Body of pancreas (tissue), 4 donors: ENCODE measurements at places on chromosomes 13 and 19. TPM values are rescaled to one million over a fixed set of nuclear protein-coding genes. Genes with fewer than 3 reads are reported as not detected.

The COX6B2 gene
- total RNA-seq, result not detected

The ACTMAP gene
- total RNA-seq, result 4.2 TPM

DNA sequence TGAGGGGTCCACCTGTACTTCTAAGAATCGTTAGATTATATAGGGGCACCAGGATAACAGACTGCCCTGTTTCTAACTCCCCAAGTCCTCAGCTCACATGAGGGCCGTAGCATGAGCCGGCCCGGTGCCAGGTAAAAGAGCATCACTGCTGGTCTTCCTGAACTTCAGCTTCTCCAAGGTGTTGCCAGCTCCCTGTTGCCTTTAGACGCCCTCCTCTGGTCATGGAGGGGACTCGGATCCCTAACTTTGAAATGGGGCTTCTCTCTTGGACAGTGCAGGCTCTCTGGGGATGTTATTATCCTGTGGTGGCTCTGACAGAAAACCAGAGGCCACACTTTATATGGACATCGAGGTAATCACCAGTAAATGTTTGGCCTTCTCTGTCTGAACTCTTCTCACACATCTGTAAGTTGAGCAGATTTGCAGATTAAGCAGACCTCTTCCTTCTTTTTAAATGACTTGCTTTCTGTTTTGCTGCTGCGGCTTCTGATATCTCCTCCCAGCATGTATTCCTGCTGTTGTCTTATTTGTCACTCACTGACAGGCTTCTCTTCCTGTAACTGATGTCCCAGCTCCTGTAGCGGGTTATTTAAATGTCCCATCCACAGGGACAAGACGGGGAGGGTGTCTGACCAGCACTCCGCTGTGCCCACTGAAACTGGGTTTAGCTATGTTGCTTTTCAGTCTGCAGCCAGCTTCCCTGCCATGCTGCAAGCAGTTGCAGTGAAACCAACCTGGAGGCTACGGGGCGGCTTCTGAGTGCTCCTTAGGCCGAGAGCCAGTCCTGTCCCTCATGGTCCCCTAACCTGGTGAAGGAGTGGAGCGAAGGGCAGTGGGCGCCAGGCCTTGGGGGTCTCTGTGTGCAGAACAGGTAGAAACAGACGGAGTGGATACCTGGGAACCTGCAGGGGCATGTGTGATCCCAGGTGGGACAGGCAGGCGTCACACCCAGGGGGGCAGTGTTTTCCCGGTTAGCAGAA lies 39.2 kb downstream of the TSSK6 start:
- no peak overlapping the region for H3K27ac ChIP-seq
- H3K4me3 ChIP-seq, result no peak overlapping the region
- H3K4me1 ChIP-seq, result peaks cover 11% of the 10 kb centered on the region
- H3K36me3 ChIP-seq, result no peaks in the 10 kb centered on the region
- no peaks in the 10 kb centered on the region for H3K27me3 ChIP-seq
- no peak for DNase-seq

GRCh38 chr19:10286803-10287737 lies at the start of gene ICAM4:
ICAM4 (plus strand) TSS chr19:10286955; CDS start chr19:10287013, 58 bp downstream.
- H3K4me1 ChIP-seq, result peaks cover 52% of the 10 kb centered on the region
- no peaks in the 10 kb centered on the region for H3K27me3 ChIP-seq
- no peak within 1 kb of the TSS for H3K27ac ChIP-seq

- H3K36me3 ChIP-seq, result no peaks in the 10 kb centered on the region
- no peak for DNase-seq
- no peaks in the 10 kb centered on the region for H3K4me1 ChIP-seq
- H3K4me3 ChIP-seq, result no peak overlapping the region
- no peak overlapping the region for H3K27ac ChIP-seq
Observed at GRCh38 chr13:65504213-65504612, 1725.9 kb downstream of the PCDH9 start.
